ENCODE measurements at places on chromosomes 13 and 19.

- no peak for DNase-seq
Observed at GRCh38 chr13:93296584-93296983, 70.0 kb downstream of the GPC6 start.

DNA sequence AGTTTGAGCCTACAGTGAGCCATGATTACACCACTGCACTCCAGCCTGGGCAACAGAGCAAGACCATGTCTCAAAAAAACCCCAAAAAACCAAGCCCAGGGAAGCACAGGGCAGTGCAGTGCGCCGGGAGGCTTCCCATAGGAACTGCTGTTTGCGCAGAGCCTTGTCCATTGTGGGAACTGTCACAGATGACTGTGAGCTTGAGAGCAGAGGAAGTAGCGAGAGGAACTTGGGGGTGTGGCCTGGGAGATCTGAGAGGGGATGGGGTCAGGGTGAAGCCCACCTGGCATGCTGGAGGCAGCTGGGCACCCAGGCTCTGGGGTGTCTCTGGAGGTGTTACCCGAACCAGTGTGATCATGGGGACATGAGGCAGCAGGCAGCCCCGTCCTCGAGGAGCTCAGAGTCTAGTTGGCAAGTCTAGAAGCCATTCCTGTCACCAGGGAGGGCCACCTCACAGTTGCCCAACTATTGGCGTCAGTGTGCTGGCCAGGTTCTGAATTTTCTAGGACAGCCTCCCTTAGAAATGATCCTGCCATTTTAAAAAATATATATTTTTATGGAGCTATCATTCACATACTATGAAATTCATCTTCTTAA lies 10.4 kb downstream of the KDM4B start:
- no peak for DNase-seq

- no peak for DNase-seq
Observed at GRCh38 chr19:37467608-37468090, 405 bp upstream of the ZNF569 start.

- no peak for DNase-seq
Observed at GRCh38 chr13:73684286-73684685, 449.9 kb downstream of the KLF12 start.

DNA sequence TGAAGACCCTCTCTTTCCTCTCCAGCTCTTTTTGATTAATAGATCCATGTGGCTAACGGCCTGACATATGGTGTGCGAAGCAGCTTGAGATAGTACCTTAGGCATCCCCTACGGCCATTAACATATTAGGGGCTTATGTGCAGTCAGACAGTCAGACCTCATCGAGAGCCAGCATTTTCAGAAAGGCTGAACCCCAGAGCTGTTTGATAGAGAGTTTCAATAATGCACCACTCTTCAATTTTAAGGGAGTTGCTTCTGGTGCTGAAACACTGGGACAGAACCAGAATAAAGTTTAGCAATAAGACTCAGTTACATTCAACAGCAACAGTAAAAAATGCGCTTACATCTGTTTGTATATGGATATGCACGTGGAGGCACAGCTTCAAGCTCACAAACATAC lies 10.8 kb downstream of the POU4F1 start:
- no peak for DNase-seq

- DNase-seq = no peak
Observed at GRCh38 chr13:109745060-109745459, 41.3 kb downstream of the IRS2 start.

DNA sequence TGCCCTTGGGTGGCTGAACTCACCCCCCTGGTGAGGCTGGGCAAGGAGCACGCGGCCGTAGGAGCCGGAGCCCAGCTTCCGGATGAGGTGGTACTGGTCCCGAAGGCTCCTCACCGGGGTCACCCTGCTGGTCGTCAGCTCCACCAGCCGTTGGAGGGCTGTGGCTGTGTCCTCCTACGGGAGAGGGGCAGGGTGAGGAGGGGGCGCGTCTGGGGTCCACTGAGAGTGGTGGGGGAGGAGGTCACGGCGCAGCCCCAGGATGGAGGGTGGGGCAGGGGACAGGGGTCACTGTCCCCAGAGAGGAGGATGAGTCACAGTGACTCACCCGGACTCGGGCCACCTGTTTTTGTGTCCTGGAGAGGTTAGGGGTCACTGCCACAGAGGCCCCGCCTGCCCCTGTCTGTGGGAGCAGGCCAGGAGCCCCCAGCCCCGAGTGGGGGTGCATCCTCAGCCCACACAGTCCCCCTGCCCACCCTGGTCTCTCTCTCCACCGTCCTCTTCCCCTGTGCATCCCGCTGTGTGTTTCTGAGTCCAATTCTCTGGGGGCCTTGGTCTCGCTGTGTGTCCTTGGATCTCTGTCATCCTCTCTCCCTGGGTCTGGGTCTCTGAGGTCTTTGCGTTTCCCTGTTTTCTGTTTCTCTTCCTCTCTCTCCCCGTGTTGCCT lies 435 bp downstream of the SBK3 start:
- DNase-seq = no peak

GRCh38 chr13:109126891-109127641 lies 497.7 kb downstream of the MYO16 start:
- no peak for DNase-seq

GRCh38 chr13:46647512-46648065 lies 94.6 kb downstream of the LRCH1 start:
- DNase-seq = no peak

DNA sequence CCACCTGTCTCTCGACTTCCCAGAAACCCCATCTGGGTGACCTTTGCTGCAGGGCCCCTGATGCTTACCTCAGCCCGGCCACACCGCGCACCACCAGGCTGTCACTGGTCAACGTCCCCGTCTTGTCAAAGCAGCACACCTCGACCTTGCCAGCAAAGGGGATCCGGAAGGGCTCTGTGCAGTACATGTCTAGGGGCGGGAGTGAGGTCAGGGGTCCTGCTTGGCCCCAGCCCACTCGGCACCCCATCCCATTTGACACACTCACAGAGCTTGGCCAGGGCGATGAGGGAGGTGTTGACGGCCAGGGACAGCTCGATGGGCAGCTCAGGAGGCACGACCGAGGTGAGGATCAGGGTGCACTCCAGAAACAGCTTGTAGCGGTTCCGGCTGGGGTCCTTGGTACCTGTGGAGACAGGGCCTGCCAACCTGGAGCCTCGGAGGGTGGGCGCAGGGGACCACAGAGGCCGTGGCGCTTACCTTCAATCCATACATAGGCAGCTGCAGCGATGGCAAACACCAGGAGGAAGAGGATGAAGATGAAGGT lies 8.4 kb downstream of the ATP13A1 start:
- DNase-seq = no peak

GRCh38 chr13:29125934-29126424 lies 305.8 kb downstream of the MTUS2 start:
- no peak for DNase-seq

- no peak for DNase-seq
Observed at GRCh38 chr19:45601115-45601514, 897 bp downstream of the GPR4 start.

DNA sequence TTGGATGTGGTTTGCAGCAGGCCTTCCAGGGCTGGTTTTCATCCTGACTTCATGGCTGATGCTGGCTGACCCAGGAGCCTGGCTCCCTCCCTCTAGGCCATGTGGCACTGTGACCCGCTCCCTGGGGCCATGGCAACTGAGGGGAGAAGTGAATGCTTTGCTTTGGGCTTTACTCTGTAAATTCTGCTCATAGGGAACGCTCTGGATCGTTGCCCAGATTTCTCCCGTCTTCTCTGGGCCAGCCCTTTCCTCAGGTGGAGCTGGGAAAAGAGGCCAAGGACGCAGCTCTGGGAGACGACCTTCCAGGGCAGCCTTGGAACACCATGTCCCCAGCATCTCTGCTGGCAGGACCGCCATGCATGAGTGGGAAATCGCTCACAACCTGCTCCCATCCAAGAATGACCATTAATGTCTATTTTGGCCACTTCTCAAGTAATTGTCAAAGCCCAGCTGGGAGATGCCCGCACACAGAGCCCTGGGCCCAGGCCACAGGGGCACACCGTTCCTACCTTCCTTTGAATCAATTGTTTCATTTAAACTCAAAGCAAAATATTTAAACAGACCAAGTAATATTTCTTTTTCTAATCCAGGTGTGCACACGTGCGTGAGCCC lies 321.8 kb downstream of the TEX29 start:
- no peak for DNase-seq

GRCh38 chr13:94464771-94465170 lies 14.7 kb downstream of the DCT start:
- DNase-seq = no peak

DNA sequence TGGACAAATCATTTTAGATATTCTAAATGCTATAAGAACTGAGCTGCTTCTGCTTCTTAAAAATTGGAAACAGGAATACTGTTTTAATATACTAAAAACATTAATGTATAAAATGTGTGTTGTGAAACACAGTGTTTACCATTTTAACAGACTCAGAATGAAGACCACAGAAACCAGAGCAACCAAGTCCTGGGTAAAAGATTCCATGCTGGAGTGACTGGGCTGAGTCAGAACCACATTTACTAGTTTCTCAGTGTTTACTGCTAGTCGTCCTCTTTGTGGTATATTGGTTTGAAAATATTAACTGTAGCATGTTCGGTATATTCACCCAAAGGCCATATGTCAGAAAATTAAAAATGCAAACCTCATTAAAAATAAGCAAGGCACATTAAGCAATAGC lies 31.9 kb downstream of the ANKRD10 start:
- no peak for DNase-seq

DNA sequence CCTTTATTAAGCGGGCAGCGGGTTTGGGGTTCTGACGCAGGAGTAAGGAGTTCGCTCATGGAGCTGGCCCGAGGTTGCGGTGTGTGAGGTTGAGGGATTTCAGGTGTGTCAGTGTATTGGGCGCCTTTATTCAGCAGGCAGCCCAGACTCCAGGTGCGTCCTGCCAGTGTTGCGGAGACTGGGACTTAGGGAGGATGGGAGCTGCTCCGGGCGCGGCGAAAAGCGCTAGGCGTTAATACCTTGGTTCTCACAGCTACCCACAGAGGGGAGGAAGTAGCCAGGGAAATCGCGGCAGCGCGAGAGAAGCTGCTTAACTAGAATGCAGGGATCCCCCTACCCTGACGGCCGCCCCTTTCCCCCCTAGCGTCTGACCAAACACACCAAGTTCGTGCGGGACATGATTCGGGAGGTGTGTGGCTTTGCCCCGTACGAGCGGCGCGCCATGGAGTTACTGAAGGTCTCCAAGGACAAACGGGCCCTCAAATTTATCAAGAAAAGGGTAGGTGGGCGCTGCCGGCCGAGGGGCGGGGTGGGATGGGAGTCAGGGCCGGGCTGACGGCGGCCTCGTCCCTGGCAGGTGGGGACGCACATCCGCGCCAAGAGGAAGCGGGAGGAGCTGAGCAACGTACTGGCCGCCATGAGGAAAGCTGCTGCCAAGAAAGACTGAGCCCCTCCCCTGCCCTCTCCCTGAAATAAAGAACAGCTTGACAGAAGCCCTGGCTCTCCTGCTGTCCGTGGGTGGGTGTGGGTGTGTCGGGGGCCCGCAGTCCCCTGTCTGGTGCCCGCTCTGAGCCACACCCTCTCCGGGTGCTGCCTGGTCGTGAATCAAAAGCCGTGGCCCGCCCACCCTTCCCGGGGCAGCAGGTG lies 1.1 kb downstream of the RPL36 start:
- DNase-seq = no peak

GRCh38 chr19:12543855-12544254 lies 7.4 kb downstream of the ZNF564 start:
- no peak for DNase-seq

- no peak for DNase-seq
Observed at GRCh38 chr19:1224047-1224825, 13.6 kb downstream of the CBARP start.

DNA sequence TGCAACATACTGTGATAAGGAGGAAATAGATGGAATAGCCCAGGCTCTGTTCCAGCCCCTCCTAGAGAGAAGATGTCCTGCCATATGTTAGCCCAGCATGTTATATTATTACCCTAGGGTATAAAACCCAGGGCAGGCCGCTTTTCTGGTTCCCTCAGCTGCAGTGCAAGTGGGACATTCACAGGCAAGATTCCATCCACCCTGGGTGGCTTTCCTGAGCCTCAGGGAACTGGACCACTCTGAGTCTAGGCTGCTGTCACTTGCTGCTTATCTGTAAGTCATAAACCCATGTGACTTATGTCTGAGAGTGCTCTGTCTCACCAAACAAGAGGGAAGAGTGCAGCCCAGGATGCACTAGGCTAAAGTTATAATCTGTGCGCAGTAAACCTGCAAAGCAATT lies 413.2 kb downstream of the MZT1 start:
- DNase-seq = no peak

DNA sequence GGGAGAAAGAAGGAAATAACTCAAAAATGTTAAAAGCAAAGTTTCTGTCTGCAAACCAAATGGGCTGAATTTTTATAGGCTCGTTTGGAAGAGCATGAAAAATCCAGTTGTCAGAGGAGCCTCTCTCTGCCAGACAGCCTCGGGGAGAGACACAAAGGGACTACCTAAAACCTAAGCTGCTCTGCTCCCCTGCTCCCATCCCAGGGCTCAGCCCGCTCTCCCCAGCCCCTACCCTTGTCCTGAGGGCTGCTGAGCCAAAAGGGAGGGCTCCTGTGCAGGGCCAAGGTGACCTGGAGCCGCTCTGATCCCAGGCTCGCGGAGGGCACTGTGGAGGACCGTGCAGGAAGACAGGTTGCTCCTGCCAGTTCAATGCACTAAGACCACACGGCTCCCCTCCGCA lies 96.7 kb upstream of the UQCRFS1 start:
- no peak for DNase-seq

- DNase-seq = no peak
Observed at GRCh38 chr13:112242777-112243176, 133.4 kb upstream of the SPACA7 start.

DNA sequence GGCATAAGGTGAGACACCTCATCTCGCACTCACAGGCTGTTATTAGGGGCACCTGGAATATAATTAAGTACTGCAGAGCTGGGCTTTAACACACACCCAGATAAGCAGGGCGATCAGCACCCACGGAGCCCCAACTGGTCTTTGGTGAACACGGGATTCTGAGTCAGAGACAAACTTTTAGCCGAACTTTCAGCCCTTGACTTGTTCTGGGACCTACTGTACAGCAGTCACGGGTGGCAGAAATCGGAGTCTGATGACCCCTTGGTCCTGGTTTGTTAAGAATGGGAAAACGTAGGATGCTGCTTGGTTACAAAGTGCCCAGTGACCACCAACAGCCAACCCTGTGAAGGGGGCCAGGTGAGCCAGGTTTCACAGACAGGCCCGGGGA lies 9.0 kb downstream of the SH3GL1 start:
- DNase-seq = no peak

DNA sequence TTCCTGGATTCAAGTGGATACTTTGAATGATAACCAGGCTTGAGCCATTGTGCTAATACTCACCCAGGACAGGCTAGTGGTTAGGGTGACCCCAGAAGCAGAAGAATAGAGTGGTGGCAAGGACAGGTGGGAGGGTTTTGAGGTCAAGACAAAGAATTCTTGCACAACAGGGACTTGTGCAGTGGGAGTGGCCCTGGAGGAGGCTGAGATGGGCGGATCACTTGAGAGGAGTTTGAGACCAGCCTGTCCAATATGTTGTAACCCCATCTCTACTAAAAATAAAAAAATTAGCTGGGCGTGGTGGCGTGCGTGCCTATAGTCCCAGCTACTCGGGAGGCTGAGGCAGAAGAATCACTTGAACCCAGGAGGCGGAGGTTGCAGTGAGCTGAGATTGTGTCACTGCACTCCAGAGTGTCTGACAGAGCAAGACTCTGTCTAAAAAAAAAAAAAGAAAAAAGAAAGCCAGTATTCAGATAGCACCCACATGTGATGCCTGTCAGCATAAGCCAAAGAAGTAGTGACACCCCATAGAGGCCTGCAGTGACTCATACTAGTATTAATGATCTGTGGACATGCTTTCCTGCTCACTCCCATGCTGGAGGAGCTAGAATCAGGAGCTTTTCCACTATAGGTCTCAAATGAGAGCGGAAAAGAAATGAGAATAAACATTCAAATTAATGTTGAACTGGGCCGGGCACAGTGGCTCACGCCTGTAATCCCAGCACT lies 78.7 kb downstream of the RNF17 start:
- DNase-seq = no peak

- DNase-seq = no peak
Observed at GRCh38 chr19:5470264-5470671, 15.1 kb downstream of the ZNRF4 start.

Data from esophagus squamous epithelium (tissue), 5 donors.